Right ventricle myocardium inferior (tissue), 1 donor: ENCODE measurements at places on chromosomes 2 and 18. TPM values are rescaled to one million over a fixed set of nuclear protein-coding genes. Genes with fewer than 3 reads are reported as not detected.

DNA sequence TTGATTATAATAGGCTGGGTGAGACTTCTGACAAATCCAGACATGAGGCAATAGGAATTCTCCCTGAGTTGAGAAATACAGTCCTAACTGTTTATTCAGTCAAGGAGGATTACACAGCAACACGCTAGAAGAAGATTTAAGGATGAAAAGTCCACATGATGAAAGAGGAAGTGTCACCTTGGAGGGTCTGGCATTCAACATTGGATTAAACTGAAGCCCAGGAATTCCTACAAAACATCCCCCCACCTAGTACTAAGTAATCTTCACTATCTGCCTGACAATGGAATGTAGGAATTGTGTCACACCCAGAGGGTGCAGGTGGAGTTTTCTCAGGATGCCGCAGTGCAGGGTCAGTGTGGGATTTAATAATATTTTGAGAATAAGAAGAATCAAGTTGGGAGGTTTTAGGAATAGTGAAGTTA, 142.4 kb downstream of the SOCS6 start:
- DNase-seq, result no peak

DNA sequence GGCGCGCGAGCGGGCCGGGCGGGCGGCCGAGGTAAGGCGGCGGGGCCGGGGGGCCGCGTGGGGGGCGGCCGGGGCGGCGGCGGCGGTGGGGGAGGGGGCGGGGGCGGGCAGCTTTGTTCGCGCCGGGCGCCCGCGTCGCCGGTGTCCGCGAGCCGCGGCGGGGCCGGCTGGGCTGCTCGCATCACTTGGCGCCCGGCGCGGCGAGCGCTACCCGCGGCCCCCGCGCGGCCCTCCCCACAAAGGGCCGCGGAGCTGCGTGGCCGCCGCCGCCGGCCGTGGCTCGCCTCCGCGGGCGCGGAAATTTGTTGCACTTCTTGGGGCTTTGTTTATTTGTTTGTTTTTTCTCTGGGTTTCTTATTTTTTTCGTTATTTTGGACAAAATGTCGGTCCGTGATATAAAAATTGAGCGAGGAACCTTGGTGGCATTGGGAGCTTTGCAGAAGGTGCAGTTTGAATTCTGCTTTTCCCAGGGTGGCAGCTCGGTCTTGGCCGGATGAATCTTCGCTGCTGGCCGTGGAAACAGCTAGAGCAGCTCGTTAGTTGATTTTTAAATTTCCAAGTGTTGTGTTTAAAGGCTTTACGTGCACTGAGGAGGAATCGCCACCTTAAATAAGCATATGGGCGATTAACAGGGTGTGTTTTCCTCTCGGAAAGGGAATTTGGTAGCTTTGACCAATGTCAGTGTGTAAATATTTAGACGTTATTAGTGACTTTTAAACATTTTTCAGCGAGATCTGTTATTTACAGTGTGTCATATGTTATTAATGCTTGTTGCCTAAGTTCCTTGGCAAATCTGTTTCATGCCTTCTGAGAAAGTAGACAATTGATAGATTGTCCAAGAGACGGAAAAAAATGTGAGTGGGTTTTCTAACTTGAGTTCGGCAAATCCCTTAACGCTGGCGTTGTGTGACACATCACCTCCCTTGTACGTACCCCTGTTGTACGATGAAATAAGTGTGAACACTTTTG, 822 bp downstream of the UBE2E3 start:
- DNase-seq, result no peak

GRCh38 chr2:207771421-207771820, 1.7 kb upstream of the FZD5 start:
- DNase-seq, result no peak

DNA sequence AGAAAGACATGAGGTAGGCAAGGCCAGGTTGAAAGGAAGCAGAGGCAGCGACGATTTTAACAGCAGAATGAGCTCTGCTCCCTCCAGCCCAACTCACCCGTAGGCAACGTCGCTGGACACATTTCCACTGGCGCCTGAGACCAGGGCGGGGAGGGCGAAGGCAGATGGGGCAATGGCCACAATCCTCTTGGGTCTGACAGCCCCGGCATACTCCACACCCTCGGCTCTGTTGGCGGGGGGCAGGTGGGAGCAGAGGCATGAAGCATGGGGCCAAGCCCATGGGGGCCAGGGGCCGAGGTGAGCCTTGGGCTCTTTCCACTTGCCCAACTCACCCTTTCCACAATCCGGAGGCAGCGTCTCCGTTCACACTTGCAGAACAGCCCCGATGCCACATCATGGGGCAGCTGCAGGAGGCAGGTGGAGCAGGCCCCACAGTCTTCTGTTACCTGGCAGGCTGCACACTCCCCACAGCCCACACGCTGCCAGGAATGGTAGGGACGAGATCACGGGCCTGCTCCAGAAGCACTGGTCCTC, 5.8 kb downstream of the MBD1 start:
- DNase-seq, result peak; percentile 53

GRCh38 chr2:134207589-134208209, 46.2 kb upstream of the MGAT5 start:
- DNase-seq, result no peak

- no peak for DNase-seq
Measured at GRCh38 chr2:46470114-46470628, 9.2 kb upstream of the TMEM247 start.

NXPH2 gene
- not detected for total RNA-seq

C2orf92 gene
- total RNA-seq, result 1.1 TPM

ERMN gene
- not detected for total RNA-seq

OTOS gene
- total RNA-seq, result not detected
